ENCODE measurements at places on chromosomes 7 and 10.

DNA sequence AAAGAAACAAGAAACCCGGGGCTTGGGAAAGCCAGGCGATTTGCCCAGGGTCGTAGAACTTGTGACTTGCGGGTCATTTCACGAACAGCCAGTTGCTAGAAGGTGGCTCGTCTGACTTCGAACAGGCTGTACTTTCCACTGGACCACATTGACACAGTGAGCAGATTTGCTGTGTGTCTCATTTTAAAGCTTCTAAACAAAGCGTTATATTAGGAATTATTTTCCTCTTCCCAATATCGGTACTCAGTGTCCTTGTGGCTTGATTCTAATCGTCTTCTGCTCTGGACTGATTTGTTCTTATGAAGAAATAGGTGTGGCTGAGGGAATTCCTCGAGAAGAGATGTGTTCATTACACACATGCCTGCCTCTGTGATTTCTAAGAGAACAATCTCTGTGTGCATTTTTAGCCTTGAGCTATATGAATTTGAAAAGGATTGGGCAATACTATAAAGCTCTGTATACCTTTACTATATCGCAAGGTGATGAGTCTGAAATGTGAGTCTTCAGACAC lies 150.0 kb upstream of the PRR15 start:
- no peak for DNase-seq

DNA sequence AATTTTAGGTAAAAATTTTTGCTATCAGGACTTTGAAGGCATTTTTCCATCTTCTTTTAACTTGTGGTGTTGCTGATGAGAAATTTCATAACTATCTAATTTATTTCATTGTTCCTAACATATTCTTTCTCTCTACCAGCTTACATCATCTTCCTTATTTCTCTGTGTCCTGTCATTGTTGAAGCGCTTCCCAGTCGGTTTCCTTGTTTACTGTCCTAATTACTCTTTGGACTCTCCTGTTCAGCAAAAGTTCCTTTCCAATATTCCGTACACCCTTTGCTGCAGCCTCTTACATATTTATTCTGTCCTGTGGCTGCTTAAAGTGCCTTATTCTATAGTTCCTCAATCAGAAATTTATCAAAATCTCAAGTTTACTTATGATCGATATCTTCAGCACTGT lies 609.0 kb upstream of the FZD8 start:
- DNase-seq, result no peak

DNA sequence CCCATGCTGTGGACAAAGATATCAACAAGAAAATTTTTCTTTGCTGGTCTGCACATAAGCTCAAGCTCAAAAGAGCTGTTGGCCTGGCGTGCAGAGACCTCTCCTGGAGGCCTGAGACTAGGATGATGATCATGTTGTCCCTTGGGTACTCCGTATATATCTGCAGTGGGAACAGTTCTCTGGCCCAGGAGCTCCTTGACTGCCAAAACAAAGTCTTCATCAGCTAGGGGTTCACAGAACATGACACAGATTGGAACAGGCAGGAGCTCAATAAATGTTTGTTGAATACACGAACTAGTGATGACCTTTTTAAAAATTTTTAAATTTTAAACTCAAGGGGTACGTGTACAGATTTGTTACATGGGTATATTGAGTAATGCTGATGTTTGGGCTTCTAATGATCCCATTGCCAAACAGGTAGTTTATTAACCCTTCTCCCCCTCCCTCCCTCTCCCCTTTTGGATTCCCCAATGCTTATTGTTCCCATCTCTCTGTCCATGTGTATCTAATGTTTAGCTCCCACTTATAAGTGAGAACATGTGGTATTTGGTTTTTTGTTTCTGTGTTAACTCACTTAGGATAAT lies 49.1 kb downstream of the ZNF783 start:
- no peak for DNase-seq

DNA sequence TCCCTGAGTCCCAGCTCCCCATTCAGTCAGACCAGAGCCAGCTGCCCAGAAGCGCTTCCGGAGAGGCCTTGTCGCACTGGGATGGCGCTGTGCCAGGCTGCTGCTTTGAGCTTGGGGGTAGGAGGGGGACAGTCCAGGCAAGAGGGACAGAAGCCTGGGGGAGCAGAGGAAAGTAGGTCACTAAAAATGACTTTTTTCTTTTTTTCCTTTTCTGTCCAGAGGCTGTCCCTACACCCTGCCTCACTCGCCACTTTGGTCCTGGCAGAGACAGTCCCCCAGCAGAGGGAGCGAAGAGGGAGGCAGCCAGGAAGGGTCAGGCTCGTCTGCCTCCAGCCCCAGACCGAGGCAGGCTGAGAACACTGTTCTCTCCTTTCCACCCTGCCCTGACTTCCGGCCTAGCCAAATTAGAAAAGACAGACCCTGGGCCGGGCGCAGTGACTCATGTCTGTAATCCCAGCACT lies 15.8 kb upstream of the TRIM8 start:
- DNase-seq, result no peak

DNA sequence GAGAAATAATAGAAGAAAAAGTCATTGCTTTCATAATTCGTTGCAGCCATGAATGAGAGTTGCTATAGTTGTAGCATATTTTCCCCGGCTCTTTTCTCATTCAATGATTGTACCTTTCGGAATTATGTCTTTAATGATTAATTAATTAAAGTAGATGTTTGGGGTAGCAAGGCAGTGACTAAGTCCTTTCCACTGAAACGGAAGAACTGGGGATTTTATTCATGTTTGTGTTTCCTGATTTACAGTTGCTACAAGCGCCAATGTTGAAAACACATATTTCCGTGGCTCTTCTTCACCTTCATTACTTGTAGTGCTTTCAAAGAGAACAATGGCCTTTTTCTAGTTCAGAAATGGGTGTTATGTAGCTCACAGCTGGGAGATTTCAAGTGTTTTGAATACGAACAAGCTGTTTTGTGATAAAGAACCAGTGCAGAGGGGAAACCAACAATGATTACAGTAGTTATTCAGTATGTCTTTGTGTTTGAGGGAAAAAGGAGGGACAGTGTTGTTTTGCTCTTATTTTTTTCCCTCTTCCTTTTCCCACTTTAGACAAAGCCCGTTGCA lies 153.5 kb downstream of the NSUN6 start:
- no peak for DNase-seq

DNA sequence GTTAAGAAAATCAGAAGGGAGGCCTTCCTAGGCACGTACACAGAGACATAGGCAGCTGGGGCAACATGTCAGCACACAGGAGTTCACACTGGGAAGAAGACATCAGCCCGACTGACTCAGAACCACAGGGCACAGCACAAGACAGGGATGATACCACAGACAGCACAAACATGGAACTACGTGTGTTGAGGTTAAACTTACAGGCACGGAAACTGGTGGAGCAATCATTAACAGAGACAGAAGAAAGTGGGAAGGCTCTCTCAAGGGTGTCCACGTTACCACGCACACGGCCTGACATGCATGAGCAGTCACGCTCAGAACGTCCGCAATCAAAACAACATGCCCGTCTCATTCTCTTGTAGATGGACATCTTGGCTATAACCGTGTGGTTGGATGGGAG lies 636.4 kb downstream of the KCNMA1 start:
- DNase-seq, result no peak

DNA sequence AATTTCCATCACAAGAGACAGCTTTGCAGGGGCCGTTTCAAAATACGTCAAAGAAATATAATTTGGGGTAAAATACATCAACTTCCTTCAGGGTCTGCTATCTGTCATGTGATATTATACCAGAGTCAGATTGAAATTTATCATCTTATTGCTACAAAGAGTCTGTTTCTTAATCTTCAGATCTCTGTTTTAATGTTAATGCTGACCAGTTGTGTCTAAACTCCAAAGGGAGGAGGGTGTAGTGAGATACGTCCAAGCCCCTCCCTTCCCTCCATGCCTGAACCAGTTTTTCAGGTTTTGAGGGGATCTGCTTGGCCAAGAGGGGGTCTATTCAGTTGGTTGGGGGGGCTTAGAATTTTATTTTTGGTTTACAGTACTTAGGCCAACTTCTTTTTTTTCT lies 891.6 kb downstream of the GRM8 start:
- DNase-seq, result no peak

DNA sequence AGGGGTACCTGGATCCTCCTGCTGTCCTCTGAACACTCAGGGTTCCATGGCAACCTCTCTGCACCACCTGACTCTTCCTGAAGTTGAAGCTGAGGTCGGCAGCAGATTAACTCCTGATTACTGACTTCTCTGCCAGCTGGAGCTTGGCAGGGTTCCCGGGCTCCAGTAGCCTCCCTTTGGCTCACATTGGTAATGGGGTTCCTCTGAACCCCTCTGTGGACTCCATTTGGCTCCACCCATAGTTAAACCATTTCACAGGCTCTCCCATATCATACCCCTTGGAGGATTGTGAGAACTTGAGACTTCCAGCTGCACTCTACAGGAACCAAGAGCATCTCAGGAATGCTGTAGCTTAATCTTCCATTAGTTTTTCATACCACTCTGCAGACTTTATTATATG lies 292.5 kb downstream of the HDAC9 start:
- DNase-seq, result no peak

- no peak for DNase-seq
Measured at GRCh38 chr10:63627881-63628296, 106.7 kb downstream of the REEP3 start.

DNA sequence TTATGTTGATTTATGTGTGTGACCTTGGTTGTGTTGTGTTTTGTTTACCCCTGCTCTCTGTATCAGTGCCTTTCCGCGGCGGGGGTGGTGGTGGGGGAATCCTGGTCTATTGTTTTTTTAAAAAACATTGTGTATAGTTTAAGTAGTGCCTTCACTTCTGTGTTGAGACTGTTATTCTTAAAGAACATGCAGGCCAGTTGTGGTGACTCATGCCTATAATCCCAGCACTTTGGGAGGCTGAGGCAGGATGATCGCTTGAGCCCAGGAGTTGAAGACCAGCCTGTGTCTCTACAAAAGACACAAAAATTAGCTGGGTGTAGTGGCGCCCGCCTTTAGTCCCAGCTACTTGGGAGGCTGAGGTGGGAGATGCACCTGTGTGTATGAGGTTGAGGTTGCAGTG lies 429.0 kb upstream of the LRGUK start:
- DNase-seq, result no peak

DNA sequence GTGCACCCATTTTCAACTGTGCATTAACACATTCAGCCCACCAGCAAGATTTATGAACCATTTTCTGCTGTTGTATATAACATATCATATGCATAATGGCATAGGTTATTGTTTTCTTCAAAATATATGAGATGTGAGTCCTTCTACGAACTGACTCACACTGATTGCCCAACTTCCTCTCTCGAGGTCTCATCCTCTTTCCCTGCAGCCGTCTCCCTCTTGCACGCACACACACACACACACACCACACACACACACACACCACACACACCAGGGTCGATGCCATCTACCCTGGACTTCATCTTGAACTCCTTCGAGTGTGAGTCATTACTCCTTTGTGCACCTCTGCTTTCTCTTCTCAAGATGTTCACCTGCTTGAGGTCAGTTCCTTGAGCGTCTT lies 36.7 kb downstream of the EGFR start:
- DNase-seq, result no peak

DNA sequence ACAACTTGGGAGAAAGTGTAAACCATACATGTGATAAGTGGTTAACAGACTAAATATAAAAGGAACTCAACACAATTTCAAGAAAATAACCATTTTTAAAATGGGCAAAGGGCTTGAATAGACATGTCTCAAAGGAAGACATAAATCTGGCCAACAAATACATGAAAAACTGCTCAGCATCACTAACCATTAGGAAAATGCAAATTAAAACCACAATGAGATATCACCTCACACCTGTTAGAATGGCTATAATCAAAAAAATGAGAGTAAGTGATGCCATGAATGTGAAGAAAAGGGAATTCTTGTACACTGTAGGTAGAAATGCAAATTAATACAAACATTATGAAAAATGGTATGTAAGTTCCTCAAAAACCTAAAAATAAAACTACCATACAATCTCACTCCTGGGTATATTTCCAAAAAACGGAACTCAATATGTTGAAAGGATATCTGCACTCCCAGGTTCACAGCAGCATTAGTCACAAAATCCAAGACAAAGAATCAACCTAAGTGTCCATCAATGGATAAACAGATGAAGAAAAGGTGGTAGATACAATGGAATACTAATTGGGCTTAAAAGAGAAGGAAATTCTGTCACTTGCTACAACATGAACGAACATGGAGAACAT lies 5.6 kb downstream of the SNX13 start:
- DNase-seq, result no peak

DNA sequence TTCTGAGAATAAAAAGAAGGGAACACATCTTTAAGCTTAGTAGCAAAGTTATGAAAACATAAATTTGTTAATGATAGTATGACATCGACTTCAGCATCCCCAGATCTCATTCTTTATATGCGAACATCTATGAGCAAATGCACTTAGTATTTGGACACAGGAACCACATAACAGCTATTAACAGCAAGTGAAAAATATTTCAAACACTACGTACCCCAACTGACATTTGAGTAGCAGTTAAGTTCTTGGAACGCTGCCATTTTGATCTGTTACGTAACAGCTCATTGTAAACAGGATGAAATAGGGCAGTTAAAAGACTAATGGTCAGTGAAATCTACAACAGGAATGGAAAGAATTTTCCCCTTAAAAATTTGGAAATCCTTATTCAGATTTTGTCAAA lies 428.9 kb downstream of the TNS3 start:
- no peak for DNase-seq

- no peak for DNase-seq
Measured at GRCh38 chr7:39910108-39910869, 39.8 kb upstream of the CDK13 start.
